Stimulated activated CD8-positive, alpha-beta memory T cell treated with anti-CD3 and anti-CD28 coated beads, Interleukin-4, amount 100 ng/mL, for 24 hours (primary cell): ENCODE measurements at places on chromosomes 2 and 18.

GRCh38 chr18:44175891-44176290 lies 504.8 kb upstream of the SETBP1 start:
- DNase-seq = no peak

DNA sequence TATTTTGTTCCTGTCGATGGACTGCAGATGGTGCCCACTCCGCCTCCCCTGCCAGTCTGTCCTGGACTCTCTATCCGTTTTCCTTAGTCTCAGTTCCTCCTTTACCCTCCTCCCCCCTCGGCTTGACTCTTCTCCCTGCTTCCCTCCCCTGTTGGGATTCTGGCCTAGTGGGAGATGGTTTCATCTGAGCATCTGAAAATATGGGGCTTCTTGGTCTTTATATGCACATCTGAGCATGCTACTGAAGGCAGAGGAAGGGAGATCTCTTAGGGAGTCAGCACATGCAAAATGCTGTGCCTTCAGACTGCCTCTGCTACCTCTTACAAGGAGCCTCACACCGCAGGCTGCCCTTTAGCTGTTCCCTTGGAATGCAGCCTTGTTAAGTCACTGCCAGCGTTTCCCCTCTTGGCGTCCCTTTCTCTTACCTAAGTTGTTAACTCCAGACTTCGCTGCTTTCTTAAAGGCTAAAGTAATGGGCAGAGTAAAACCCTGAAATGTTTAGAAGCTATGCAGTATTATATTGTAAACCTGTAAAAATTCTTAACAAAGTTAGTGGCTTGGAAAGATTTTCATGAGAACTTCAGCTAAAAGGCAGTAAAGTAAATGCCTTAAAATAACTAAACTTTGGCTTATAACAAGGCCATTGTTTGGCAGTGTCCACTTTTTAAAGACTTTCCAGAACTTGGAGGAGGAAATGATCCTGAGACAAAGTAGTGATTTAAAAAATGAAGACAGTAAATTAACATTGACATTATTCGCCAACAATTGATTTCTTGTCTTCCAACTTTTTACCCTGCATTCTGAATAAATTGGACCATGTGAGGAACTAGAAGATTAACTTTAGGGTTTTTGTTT lies 49.8 kb downstream of the LDLRAD4 start:
- no peak for DNase-seq

GRCh38 chr2:34373586-34374233 lies 774.6 kb upstream of the FAM98A start:
- no peak for DNase-seq

DNA sequence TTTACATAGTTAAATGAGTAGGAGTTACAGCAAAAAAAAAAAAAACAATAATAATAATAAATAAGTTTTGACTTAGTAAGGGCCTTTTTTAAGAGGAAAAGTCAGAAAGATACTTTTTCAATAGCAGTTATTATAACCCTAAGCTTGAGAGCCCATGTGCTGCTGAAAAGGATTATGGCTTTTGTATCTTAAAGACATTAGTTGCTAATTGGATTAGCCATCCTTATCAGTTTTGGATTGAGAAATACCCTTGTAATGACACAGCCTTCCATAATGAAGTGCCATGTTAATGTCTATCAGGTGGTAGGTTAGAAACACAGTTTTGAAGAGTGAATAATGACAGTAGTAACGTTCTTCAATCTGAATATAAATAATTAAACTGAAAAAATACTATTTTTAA lies 554.0 kb downstream of the RIT2 start:
- no peak for DNase-seq

GRCh38 chr2:33093283-33093993 lies 146.7 kb downstream of the LTBP1 start:
- DNase-seq = no peak

GRCh38 chr2:57796527-57796926 lies 250.1 kb upstream of the VRK2 start:
- no peak for DNase-seq

- DNase-seq = no peak
Observed at GRCh38 chr18:63427558-63427957, 5.3 kb upstream of the VPS4B start.

DNA sequence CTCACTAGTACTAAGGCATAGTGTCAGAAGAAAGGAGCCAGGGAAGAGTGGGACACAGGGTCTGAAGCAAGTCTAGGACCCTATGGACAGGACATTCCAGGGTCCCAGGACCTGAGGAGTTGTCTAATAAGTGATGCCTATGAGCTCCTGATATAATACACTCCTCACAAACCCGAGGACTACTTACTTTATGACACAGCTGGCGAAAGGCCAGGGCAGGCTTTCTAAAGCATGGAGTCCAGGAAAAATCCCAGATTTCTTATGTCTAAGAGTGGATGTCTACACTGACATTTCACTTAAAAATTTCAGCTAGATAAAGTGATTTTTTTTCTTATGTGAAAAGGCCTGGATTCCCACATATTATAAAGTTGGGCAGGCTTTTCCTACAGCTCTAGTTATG lies 502.2 kb upstream of the SETBP1 start:
- no peak for DNase-seq

DNA sequence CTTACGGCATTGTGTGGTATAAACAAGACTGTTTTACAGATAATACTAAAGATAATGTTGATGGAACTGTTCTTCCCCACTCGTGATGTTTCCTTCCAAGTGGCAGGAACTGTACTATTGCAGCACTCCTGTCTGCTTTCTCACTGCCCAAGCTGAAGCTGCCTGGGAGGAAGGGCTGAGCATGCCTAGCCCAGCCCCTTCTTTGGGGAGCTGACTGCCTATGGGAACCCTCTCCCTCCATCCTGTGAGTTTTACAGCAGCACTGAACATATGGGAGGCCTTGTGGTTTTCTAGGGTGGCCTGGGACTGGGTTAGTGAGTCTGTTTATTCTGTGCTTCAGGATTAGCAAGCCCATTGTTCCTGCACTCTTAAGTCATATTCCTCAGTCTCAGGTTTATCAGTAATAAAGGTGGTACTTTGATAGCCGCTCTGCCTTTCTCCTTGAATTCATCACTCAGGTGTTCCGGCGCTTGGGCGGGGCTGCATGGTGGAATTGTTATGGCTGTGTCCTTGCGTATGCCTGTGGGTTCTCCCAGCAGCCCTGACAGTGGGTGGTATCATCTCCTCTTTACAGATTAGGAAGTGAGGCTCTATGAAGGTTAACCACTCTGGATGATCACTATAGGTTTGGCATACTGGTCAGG lies 379.7 kb downstream of the PTPRM start:
- DNase-seq = no peak

DNA sequence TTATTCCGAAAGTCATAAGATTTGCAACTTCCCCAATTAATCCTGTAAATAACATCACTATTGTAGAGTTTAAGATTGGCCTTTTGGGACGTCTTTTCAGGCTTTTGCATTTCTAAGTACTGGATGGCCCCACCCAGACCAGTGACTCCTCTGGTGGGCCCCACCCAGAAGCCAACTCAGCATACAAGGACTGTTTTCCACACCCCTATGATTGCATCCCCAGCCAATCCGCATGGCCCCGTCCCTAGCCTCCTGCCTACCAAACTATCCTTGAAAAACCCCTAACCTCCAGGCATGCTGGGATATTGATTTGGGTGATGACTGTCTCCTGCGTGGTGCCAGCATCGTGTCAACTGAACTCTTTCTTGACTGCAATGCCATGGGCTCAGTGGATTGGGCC lies 24.5 kb upstream of the TGIF1 start:
- DNase-seq = no peak

DNA sequence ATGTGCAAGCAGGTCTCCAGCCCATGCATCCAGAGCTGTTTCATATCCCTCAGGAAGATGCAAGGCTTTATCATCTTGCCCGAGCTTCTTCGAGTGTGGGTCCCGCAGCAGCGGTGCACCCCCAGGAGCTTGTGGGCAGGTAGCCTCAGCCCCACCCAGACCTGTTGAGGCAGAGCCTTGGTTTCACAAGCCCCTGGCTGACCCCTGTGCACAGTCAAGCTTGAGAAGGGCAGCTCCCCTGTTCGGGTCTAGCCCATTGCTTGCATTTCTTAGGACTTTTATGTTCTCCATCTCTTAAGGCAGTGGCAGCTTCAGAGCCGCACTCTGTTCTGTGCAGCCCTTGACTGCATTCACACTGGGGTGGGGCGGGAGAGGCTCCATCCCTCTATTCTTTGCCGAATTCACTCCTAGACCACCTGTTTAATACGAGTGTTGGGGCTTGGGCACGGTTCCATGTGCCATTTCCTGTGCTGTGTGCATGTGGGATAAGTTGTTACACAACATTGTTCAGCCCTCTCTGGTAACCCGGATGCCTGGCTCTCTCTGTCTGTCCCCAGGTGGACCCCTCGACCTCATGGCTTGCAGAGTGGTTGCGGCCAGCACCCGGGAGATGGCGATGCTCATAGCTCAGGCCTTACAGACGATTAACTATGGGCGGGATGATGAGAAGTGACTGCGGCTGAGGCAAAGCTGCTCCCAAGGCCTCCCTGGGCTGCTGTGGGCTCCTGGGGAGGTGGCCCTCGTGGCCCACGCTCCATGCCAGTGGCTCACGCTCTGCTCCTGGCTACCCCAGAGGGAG lies 48.7 kb downstream of the IMPA2 start:
- no peak for DNase-seq

GRCh38 chr2:119290859-119291587 lies 67.4 kb downstream of the STEAP3 start:
- DNase-seq = peak; percentile 43

DNA sequence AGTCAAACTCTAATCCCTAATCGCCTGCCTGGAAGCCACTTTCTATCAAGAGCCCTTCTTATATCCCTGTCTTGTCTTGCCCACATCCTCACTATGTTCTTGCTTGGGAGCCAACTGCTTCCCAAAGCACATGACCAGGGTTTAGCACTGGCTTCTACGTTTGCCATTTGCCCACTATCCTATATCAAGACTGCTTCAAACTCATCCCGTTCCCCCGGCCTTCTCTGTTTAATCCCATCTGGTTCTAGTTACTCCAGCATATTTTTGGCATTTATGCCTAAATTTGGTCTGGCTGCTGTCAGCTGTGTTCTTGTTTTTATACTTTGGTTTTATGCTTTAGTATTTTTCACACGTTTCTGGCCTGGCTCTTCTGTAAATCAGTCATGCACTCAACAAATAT lies 40.2 kb downstream of the POLR1A start:
- no peak for DNase-seq

DNA sequence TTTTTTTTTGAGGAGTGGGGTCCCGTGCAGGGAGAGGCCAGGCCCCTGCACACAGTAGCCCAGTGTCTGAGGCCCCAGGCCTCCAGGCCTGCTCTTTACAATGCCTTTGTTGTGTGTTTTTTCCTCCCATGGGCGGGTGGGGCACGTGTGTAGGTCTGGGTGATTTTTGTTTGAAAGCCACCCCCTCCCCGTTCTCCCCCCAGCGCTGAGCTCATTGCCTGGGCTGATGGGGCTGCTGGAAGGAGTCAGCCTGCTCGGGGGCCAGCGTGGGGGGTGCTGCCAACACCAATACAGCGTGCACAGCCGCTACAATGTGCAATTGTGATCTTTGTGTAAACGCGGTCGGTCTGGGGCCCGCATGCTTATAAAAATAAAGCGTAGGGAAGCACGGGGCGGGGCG lies 142.7 kb downstream of the DYSF start:
- DNase-seq = no peak

DNA sequence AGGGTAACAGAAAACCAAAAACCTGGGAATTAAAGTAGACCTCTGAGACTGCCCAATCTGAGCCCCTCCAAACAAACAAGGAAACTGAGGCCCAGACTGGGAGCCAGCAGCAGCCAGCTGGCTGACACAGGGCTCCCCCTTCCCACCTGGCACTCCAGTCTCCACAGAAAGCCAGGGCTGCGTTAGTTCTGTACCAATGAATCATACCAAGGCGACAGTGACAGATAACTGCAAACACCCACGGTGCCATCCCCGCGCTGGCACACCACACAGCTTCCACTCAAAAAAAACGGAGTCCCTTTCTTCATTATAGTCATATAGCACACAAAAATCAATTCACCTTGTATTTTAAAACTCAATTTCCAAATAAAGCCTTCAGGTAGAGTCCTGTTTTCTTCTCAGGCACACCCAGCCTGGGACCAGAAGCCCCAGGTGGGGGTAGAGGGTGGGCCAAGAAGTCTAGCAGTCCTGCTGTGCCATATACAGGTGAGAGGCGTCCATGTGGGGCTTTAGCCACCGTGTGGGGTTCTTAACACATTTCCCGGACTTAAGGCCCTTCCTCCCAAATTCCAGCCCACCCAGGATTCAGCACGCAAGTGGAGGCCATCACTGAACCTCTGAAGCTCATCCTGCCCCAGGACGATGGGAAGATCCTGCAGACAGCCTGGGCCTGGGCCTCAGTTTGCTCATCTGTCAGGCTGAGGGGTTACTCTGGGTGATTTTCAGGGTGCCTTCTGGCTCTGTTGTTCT lies 1.2 kb downstream of the PER2 start:
- no peak for DNase-seq

DNA sequence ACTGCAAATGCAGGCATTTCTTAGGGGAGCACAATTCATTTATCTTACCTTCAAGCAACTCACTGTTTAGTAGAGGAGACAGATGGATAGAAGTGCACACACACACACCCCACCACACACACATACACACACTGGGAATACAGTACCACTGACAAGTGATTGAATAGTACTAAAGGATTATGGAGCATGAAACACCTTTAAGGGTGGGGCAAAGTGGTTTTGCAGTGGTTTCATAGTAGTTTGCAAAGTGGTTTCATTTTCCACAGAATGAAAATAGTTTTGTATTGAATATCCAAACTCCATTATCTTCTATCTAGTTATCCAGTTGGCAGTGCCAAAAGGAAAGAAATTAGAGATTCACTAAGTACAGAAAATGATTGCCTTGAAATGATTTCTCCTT lies 18.9 kb downstream of the KIF5C start:
- DNase-seq = no peak

- no peak for DNase-seq
Observed at GRCh38 chr18:48171490-48172188, 237.5 kb downstream of the ZBTB7C start.

DNA sequence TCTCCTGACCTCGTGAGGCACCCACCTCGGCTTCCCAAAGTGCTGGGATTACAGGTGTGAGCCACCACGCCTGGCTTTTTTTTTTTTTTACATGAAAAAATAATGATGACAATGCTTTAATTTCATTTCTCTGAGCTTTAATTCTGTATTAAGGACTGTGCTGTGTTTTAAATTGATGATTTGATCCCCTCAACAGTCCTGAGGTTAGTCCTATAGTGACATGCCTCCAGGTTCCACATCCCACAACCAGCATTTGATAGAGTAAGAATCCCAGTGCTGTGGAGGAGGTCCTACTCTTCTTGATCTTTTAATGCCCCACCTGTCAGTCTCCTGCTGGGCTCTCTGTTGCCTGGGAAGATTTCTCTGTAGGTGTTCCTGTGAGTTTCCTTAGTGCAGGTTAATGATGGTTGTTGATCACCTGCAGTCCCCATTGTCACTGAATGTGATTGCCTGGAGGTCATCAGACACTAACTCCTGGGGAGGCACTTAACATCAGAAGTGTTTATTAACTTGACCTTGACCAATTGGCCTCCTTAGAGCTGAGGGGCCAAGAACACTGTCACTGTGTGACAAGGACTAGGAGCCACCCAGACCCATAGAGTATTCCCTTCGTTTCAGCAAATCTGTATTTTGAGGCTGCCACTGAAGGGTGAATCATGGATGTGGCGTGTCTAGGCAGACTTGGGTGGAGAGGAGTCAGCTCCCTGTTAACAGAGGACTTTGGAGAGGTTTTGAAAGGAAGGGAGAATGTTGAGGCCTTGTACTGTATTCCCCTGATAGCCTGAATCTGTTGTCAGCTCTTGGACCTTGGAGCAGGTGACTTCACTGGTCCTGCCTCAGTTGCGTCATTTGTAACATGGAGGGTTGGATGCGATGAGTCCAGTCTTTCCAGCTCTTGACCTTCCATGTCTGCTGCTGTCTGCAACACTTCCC lies 11.5 kb downstream of the ASAP2 start:
- DNase-seq = no peak

GRCh38 chr2:215718436-215718835 lies 282.6 kb upstream of the FN1 start:
- no peak for DNase-seq
